Activated B cell treated with CpG ODN at 0.5 μM for 24 hours (primary cell): ENCODE measurements at places on chromosomes 5 and 9. TPM values are rescaled to one million over a fixed set of nuclear protein-coding genes. Genes with fewer than 3 reads are reported as not detected.

The PCDHB14 gene
- 0.11 TPM in 1 of 2 replicates, not detected in the other for total RNA-seq

DNA sequence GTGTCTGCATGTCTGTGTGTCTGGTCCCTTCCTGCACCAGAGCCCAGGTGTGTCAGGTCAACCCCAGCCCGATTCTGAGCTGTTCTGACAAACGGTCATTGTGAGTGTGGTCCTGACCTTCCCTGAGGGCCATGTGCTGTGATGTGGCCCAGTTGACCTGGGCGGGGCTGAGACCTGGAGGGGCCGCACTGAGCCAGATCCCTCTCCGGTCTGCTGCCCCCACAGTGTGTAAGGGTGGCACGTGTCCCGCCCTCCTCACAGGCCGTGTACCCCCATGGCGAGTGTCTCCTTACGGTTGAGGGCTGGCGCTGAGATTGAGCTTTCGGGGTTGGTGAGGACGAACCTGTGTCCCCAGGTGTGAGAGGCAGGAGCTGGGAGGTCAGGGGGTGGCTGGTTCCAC is 136.5 kb downstream of the MRPL36 start:
- DNase-seq, result no peak

The CDC20B gene
- total RNA-seq, result not detected in 2 replicates

The DYNC2I2 gene
- total RNA-seq, result 58.0 and 60.2 TPM in 2 replicates

- no peak for DNase-seq
Observed at GRCh38 chr5:73674669-73675004, 48.6 kb downstream of the ARHGEF28 start.

DNA sequence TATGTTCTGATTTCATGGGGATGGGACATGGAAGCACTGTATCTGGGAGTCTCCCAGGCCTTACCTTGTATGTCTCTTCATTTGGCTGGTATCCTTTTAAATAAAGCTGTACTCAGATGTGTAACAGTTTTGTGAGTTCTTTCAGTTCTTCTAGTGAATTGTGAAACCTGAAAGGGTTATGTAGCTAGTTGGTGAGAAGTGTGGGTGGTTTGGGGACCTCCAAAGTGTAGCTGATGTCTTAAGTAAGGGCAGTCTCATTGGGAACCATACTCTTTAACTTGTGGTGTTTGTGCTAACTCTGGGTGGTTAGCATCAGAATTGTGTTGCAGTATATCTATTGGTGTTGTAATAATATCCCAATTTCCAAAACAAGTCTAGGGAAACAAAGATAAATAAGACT is 166.9 kb upstream of the CCNH start:
- DNase-seq, result no peak

The CMYA5 gene
- total RNA-seq, result 0.11 and 0.17 TPM in 2 replicates

The HAPLN1 gene
- total RNA-seq, result not detected in 2 replicates

DNA sequence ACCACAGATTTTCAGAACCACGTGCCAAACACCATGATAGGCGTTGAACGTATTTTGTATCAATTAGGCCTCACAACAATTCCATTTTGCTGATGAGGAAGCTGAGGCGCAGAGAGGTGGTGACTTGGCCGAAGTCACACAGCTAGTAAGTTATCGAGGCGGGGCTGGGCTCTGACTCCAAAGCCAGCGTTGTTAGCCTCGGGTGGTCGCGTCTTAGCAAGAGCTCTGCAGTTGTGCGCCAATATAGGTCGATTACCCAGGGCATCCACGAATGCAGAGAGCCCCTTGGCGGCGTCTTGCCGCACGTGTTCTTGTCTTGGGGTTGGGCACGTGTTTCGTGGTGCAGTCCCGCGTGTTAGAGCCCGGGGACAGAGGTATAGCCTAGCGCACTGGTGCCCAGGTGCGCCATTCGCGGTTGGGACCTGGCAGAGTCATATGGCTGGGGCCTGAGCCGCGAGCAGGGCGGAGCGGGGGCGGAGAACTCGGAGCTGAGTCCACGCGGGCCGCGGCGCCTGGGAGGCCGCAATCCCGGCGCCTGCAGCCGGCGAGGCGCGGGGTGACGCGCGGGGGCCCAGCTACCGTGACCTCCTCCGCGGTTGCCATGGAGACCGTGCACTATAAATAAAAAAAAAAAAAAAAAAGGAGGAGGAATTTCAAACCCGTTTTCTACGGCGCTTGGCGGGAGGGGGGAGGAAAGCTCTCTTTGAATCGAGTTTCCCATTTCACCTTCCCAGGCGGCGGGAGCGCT is 62.3 kb downstream of the CXXC5 start:
- DNase-seq, result peak; percentile 70

GRCh38 chr9:133715866-133716563 is 22.1 kb downstream of the SARDH start:
- DNase-seq, result no peak

- DNase-seq, result no peak
Observed at GRCh38 chr5:39106322-39106721, 32.1 kb upstream of the RICTOR start.

DNA sequence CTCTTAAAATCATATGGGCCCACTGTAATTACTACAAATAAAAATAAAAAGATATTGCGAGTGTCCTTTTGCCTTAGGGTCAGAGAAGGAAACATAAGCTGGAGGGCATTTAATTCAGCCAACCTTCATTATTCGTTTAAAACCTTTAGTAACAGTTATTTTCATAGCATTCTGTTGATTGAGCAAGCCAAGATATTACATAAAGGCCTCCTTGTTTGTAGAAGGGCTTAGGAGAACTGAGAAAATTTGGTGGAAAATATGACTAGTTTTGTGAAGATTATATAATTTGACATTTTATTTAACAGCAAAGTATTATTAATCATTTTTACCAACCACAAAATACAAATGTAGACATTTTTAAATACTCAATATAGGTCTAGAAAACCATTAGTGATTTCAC is 62.2 kb downstream of the COX7C start:
- DNase-seq, result no peak

GRCh38 chr9:121895818-121896544 is 197.1 kb downstream of the TTLL11 start:
- DNase-seq, result no peak

GRCh38 chr9:99419070-99419469 is 197.0 kb downstream of the SEC61B start:
- no peak for DNase-seq

DNA sequence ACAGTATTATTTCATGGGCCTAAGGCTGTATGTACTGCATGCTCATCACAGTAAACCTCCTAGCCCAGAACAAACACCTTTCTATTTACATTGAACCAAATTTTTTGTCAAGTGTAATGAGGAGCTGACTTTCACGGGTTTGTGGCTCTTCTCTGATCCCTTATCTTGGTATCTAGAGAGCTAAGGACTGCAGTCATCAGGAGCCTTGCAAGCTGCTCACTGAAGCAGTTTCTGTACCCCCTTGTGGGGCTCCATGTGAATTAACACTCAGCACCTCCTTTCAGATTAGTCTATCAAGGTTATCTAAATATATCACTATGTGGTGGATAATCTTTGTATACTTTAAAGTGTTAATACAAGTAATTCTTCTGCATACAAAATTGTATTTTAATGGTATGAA is 108.2 kb downstream of the AUH start:
- no peak for DNase-seq

The MYORG gene
- 0.24 and 0.27 TPM in 2 replicates for total RNA-seq

The PCDHA1 gene
- total RNA-seq, result not detected in 2 replicates

DNA sequence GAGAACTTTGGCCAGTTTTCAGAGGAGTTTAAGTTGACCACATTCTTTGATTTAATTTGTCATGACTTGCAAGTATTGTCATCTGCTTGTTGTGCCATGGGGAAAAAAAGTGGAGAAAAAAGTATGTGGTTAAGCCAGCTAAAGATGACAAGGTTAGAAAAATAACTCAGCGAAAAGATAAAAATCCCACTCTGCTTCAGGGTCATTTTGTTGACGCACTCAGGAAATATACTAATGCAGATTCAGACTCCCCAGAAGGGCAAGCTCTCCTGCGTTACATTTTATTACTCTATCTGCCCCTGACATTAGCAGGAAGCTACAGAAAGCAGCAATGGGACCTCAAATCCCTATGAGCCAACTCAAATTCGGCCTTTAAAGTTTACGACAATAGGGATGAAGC is 27.6 kb upstream of the TESK1 start:
- DNase-seq, result no peak

DNA sequence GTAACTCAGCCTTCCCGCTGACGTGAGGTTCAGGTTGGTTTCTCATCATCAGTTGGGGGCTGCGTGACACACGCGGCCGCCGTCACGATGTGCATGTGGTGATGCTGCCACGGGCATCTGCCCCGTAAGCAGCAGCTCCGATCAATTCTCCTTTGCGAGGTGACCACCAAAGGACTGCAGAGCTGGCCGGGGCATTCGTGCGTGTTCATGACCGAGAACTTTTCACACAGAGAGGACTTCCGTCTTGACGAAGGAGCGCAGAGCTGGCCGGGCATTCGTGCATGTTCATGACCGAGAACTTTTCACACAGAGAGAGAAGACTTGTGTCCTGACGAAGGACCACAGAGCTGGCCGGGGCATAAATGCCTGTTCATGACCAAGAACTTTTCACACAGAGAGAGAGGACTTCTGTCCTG is 3.8 kb upstream of the LCN1 start:
- DNase-seq, result no peak

DNA sequence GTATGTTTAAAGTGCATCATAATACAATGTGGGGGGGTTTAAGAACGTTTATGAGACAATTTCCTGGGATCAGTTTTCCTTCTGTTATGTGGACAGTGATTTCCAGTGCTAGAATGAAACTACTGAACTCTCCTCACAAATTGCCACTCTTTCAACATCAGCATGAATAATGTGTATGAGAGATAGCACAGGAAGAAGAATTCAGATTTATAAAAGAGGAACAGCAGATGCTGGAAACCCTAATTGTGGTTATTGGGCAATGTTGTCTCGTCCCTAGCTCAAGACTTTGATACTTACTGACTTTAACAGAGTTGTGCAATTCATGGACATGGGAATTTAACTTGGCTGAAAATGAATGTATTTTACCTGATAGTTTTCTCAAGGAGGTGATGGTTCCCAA is 410.8 kb upstream of the MEF2C start:
- DNase-seq, result no peak

The COMMD10 gene
- 35.7 and 44.4 TPM in 2 replicates for total RNA-seq

The IRX4 gene
- not detected in 2 replicates for total RNA-seq

DNA sequence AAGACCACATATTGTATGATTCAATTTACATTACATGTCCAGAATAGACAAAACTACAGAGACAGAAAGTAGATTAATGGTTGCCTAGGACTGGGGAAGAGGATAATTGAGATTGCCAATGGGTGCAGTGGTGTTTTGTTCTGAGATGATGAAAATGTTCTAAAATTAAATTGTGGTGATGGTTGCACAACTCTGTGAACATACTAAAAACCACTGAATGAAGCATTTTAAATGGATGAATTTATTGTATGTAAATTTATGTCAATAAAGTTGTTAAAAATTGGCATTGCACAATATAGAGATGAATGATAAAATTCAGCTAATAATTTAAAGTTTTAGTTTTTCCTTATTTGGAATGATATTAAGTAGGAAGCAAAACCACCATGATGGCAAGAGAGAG is 109.5 kb upstream of the NR4A3 start:
- no peak for DNase-seq

The ANKS6 gene
- 12.1 and 14.8 TPM in 2 replicates for total RNA-seq

The OGN gene
- not detected in 2 replicates for total RNA-seq

- no peak for DNase-seq
Observed at GRCh38 chr9:126113176-126113575, 213.5 kb upstream of the MVB12B start.

The OR13D1 gene
- not detected in 2 replicates for total RNA-seq

The PTPN3 gene
- total RNA-seq, result 0.05 and 0.09 TPM in 2 replicates

- no peak for DNase-seq
Observed at GRCh38 chr9:112310826-112311225, 22.6 kb downstream of the PTBP3 start.

GRCh38 chr9:95486318-95486717 is 30.5 kb downstream of the PTCH1 start:
- no peak for DNase-seq

- DNase-seq, result no peak
Observed at GRCh38 chr9:114754581-114754980, 51.3 kb downstream of the TNFSF15 start.

The ATP6V1G1 gene
- 68.4 and 70.2 TPM in 2 replicates for total RNA-seq

The PTGES2 gene
- 86.7 and 89.2 TPM in 2 replicates for total RNA-seq

GRCh38 chr5:14032918-14033317 is 88.4 kb upstream of the DNAH5 start:
- no peak for DNase-seq

The FRMD3 gene
- total RNA-seq, result 0.91 and 1.3 TPM in 2 replicates

DNA sequence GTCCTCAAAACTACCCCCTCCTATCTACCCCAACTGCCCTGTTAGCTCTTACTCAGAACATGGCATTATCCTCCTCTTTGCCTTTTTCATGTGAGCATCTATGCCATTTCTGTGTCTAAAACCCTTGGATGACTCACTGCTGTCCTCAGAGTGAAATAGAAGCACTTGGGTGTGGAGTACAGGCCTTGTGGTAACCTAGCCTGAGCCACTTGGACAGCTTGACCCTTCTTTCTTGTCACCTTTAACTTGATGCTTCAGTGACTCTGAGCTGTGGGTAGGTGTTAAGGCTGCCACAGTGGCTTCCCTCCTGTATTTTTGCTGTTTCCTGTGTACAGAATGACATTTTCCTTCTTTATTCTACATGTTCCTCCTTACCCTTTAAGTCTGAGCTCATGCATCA is 391.4 kb downstream of the SH3GL2 start:
- DNase-seq, result no peak

- no peak for DNase-seq
Observed at GRCh38 chr5:7795306-7795705, 55.6 kb downstream of the CFAP90 start.

- DNase-seq, result no peak
Observed at GRCh38 chr5:166251786-166252185, 2039.7 kb upstream of the WWC1 start.

GRCh38 chr9:6413365-6414246 is 607 bp downstream of the UHRF2 start:
- no peak for DNase-seq

- DNase-seq, result no peak
Observed at GRCh38 chr9:86282979-86283535, 719 bp upstream of the ISCA1 start.

DNA sequence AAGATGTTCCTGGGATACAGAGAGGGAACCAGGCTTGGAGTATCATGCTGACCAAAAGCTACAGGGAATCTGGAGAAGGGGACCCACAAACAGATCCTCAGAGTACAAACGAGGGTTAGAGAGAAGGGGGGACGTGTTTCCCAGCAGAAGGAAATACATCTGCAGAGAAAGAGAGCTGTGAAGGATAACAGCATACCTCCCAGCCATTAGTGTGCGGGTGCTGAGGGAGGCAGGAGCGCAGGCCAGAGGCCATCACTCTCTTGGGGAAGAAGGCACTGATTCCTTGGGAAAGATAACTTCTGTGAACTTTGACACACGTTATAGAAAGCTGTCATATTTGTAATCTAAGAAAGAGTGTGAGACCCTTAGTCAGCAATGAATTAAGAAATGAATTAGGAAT is 96.9 kb downstream of the KCNN2 start:
- DNase-seq, result no peak

GRCh38 chr9:34127035-34127948 is 794 bp upstream of the DCAF12 start:
- DNase-seq, result no peak

DNA sequence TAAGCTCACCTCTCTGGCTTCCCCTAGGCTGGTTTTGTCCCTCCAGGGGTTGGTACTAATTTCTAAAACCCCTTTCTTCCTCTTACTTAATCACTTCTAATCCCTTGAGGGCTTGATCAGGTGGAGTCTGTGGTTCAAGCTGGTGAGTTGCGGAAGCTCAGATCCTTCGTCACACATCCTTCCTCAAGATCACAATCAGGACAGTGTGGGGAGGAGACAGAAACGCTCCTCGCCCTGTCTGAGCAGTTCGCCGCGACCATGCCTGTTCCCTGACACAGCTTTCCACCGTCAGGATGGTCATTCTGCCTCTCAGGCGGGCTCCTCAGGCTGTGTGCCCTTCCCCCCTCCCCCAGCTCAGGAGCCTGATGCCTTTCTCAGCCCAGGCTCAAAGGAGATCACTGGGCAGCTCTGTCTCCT is 24.3 kb downstream of the CPLX2 start:
- DNase-seq, result peak; percentile 25
